KBM-7 (cell line): ENCODE measurements at places on chromosomes 16 and 17.

DNA sequence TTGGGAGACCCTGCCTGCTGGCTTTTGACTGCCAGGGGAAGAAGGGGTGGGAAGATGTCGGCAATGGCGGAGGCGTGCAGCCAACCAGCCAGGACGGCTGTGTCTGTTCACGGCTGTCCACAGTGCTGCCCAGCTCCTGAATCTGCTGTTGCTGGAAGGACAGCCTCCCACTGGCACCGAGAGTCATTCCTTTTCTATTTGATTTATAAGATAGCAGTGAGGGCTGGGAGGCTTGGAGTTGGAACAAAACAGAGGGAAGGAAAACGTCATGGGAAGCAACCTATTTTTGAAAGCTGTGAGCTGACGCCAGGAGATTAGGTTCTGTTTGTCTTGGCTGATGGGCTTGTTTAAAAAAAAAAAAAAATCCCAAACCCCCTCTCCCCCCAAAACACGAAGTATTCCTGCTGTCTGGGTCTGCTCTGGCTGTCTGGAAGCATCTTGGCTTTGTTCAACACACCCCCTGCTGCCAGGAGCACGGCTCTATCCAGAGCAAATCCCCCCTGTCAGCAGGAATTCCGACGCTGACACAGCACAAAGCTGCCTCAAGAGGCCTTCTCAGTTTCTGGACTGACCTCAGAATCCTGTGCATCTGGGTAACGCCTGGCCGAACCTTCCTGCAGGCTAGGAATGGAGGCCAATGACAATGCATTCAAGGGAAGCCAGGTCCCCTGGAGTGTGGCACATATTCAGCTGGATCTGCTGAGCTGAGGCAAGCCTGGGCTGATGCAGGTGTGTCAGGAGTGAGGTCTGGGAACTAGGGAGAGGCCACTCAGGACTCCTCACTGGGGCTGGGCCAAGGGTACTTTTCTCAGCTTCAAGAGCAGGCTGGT, 41.0 kb upstream of the SREBF1 start:
- no peak for DNase-seq

DNA sequence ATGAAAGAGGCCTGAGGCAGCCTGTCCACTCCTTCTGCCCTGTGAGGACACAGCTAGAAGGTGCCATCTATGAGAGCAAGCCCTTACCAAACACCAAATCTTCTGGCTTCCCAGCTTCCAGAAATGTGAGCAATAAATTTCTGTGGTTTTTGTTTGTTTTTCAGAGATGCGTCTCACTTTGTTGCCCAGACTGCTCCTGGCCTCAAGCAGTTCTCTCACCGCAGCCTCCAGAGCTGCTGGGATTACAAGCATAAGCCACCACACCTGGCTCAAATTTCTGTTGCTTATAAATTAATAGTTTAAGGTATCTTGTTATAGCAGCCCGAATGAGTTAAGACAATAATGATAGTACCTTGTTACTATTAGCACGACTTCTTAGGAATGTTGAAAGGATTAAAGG, 12.5 kb upstream of the SLC16A11 start:
- DNase-seq, result no peak

GRCh38 chr16:64450177-64450576, 671.7 kb downstream of the CDH11 start:
- DNase-seq, result no peak

DNA sequence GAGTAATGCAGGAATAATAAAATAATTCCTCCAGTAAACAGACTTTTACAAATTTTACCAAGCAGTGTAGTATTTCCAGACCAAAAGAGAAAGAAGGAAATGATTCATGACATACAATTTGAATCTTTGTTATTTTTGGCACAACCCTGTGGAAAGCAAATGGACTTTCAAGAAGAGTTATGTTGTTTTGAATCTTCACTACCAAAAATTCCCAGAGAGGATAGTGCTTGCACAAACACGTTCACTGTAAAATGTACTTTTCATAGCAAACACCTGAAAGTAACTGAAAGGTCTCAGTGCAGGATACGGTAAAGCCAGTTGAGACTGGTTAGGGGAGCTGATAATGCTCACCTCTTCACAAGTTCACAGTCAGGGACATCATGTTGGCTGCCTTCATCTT, 107.1 kb downstream of the USP22 start:
- DNase-seq, result no peak

DNA sequence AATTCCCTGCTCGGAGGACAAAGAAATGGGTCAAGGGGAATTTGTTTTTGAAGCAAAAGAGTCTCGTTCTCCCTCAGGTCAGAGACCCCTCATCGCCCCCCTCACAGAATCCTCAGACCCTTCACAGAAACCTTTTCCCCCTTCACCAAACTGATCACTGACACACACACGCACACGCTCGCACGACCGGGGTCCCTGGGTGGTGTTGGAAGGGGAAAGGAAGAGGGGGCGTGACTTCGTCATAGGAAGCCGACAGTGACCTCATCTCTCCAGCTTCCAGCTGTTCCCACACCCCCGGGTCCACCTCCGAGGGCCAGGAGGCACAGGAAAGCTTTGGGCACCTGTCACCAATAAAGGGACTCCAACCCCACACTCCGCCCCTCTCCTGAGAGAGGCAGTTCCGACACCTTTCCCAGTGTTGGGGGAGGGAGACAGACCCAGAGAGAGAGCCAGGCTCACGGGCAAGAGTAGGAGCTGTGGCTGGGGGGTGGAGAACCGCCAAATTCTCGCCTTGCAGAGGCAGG, 1.2 kb downstream of the ASGR1 start:
- DNase-seq, result peak; percentile 22

- DNase-seq, result no peak
Observed at GRCh38 chr17:9266697-9267117, 245.4 kb downstream of the NTN1 start.

DNA sequence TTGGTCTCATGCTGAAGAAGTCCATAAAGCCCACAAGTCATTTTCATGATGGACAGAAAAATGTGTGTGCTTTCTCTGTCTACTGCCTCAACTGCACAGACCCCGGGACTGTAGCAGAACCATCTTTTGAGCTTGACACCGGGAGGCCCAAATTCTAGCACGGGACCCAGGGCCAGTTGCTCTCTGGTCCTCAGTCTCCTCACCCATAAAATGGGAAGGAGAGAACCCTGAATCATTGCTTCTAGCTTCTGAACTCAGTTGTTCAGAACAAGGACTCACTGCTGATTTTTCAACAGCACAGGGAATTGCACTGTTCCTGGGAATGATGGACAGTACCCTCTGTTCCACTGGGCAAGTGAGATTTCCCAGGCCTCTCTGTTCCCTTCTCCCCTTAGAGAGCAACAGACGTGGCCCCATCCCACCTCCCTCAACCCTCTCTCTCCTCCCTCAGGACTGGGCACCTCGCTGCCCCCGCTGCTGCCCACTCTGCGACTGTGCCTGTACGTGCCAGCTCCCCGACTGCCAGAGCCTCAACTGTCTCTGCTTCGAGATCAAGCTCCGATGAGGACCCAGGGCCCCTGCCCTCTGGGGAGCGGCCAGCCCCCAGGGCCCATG, 2.2 kb upstream of the ALDOA start:
- DNase-seq, result no peak

GRCh38 chr16:77574867-77575624, 140.2 kb upstream of the ADAMTS18 start:
- DNase-seq, result no peak

- DNase-seq, result peak; percentile 4
Observed at GRCh38 chr16:66220702-66221101, 145.8 kb upstream of the CDH5 start.

DNA sequence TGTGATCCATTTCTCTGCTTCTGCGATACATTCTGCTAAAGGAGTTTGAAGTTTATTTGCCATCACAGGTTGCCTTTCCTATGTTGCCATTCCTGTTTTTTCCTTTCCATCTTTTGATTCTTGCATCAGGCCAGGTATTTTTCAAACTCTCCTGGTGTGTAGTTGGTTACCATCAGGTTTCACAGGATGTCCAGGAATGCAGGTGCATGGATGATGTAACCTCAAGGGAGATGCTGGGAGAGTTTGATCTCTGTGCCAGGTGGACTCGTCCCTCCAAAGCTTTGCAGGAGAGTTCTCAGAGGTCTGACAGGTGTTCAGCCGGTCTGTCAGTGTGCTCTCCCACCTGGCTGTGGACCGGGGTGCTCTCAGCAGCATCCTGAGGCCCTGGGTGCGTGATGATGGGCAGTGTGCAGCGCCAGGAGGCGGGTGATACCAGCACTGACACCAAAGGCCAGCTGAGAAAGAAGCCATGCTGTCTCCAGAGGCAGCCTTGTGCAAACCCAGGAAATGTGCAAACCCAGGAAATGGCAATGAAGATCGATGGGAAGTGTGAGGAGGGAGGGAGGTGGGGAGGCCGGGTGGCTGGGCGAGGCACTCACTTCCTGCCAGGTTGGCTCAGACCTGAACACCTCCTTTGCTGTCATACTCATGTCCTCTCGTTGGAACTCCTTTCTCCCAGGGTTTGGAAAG, 1.7 kb downstream of the ATP2C2 start:
- DNase-seq, result no peak

DNA sequence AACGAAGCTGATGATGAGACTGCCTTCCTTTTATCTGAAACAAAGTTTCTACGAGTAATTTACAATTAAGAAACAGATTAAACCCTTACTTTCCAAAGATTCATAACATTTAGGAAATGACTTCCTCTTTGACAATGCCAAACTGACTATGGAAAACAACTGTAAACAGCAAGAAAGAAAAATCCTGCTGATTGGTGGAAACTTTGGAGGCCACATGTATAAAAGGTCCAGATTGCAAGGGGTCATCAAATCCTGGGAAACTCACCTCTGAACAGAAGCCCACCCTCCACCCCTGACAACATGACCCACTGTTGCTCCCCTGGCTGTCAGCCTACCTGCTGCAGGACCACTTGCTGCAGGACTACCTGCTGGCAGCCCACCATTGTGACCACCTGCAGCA, at the start of gene KRTAP9-6:
Gene KRTAP9-6 (plus strand): TSS at position 301 of the 400 bp plus-strand sequence. CDS start 0 bp downstream, at position 301.
- no peak for DNase-seq

DNA sequence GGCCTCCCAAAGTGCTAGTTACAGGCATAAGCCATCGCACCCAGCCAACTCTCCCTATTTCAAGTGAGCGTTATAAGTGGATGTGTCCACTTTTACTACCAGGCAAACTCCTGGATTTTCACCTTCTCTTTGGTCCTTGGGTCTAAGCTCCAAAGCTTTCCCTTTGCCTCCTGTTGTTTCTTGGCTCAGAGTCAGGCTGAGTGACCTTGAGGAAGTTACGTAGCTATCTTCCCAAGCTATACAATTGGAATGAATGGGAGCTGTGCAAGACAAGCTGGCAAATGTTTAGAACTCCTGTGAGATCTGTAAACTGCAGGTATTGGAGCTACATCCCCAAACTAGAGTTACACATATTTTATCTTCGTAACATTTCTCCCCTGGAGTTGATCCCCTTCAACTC, 20.3 kb downstream of the NXPH3 start:
- no peak for DNase-seq

- DNase-seq, result no peak
Observed at GRCh38 chr17:7848131-7848579, 6.7 kb upstream of the TMEM88 start.

DNA sequence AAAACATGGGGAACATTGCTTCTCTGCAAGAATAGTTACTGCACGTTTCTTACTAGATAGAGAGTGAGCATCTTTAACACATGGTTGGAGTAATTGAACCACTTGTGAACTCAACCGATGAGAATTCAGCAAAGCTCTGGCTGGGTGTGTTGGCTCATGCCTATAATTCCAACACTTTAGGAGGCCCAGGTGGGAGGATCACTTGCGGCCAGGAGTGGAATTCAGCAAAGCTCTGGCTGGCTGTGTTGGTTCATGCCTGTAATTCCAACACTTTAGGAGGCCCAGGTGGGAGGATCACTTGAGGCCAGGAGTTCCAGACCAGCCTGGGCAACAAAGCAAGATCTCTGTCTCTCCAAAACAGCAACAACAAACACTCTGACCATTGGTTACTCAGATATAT, 865.9 kb downstream of the KCNJ2 start:
- DNase-seq, result no peak

DNA sequence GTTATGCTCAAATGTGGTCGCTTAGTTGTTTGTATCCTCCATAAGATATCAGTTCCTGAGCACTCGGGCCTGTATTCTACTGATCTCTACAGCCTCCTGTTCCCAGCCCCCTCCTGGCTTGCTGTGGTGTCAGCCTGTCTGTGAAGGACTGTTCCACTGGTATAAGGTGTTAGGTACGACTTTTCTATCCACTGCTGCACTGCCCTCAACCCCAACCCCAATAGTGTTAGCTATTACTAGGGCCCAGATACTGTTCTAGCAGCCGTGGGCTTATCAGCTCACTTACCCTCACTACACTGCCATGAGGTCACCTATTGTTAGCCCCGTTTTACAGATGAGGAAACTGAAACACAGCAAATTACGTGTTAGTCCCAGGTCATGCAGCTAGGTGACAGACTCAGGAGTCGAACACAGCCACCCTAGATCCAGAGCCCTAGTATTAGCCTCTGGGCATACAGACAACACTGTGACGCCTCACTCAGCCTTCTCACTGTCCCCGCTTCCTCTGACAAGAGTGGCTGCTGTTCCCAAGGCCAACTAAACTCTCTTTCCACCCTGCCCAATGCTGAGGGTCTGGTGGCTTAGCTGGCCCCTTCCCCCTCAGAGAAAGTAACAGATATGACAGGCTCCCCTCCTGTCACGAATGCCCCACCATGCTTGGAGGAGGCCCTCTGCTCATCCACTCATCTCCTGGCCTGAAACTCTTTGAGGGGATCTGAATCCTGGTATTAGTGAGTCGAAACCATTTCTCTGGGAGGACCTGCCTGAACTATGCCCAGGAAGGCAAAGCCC, 25.6 kb upstream of the ZNF652 start:
- DNase-seq, result peak; percentile 12

- no peak for DNase-seq
Observed at GRCh38 chr16:15435216-15435864, 952 bp downstream of the BMERB1 start.

- DNase-seq, result no peak
Observed at GRCh38 chr17:82685291-82685690, 13.2 kb downstream of the RAB40B start.

GRCh38 chr17:31155208-31155810, 60.5 kb downstream of the NF1 start:
- DNase-seq, result no peak

GRCh38 chr16:640614-641013, 1.0 kb upstream of the MCRIP2 start:
- DNase-seq, result no peak

DNA sequence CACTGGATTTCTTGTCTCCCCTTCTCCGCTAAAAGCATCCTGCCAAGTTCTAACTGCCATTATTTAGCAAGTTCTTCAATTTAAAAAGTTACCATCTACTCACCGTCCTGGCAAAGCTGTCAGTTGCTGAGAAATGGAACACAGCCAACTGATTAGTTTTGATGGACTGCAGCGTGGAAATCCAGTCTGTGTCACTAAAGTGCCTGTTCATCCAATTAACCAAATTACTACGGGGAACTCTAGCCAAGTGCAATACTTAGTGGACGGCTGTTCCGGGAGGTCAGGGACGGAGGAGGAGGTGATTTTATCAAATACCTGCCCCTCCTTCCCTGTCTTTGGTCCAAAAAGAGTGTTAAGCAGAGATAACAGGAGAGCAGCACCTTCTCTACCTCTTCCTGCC, 260.7 kb downstream of the MAF start:
- DNase-seq, result no peak
